ENCODE measurements at places on chromosomes 2 and 18.
A peak's percentile ranks its signal among the peaks of the same experiment; 100 is the strongest.

DNA sequence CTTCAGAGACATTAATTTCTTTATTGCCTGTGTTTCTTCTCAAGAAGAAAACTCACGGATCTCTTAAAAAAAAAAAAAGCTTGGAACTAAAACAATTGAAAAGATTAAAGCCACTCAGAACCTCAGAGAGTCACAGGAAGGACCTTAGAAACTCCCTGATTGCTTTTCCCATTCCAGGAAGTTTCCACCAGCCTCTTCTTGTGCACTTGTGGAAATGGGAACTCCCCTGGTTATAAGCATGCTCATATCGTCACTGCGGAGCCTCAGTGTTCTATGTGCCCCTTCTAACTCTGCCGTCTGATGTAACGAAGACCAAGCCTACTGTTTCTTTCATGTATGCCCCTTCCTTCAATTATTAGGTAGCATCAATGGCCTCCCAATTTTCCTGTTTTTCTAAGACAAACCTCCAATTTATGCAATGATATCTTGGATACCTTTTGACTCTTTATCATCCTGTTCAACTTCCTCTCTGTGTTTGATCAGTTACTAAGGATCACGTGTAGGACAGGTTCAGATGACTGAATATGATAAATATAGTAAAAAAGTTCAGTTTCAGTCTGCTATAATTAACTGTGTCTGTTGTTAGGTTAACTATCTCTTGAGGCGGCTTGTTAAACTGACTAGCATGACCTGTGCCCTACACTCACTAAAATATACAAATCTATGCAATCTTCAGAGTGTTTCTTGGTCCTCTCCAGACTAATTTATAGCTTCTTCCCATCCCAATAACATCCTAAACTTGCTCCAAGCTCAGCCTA, 593.7 kb upstream of the CHAC2 start:
- DNase-seq = no peak

GRCh38 chr2:231968820-231969219, 7.3 kb downstream of the DIS3L2 start:
- DNase-seq = no peak

- no peak for DNase-seq
Measured at GRCh38 chr18:74190086-74190485, 41.8 kb downstream of the TIMM21 start.

DNA sequence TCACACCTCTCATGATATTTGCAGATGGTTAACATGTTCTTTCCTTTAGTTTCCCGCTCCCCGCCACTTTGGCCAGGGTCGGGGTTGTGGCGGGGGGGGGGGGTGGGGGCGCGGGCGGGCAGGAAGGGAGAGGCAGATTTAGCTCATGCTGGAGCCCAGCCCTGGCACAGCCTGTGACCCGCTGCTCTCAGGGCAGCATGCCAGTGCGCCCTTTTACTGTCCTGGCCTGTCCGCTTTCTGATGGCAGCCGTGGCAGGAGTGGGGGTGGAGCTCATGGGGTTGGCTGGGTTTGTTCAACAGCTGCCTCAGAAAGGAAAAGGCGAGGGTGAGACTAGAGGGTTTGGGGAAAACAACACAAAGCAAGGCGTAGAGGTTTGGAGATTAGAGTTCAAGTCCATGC, 56.1 kb downstream of the TNP1 start:
- DNase-seq = no peak

DNA sequence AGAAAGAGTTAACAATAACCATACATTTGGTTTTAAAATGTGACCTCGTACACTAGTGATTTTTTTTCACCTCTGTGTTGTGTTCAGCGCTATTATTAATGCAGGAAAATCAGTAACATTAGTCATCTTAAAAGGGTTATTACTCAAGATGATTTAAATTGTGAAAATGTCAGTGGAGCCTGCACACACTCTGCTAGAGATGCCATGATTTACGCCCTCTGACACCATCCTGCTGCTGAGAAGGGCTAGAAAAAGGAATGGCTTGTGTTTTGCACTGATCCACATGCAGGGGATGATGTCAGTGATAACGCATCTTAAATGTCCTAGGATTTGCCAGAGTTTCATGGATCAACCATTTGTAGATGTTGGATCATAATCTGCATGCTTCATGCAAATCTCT, 121.3 kb upstream of the BOD1L2 start:
- DNase-seq = no peak

- DNase-seq = peak; percentile 71
Measured at GRCh38 chr2:96195410-96196066, 13.1 kb downstream of the STARD7 start.

GRCh38 chr18:37577051-37577611, 11.5 kb upstream of the CELF4 start:
- no peak for DNase-seq

DNA sequence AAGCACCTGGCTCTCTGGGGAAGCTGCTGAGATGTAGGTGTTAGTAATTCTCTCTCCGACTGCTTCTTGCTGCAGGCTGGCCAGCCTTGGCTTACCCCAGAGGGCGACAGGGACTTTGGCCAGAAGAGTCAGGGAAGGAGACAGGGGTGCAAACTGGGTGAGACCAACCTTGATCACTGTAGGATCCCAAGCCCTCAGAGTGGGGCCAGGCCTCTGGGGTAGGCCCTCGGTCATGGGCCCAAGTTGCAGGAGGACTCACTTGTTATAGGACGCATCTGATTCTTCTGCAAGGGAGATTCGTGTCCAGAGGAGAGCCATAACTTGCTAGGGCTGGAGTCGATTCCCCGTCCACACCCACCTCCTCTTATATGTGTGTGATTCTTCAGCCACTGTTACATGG, 111.7 kb upstream of the SIX3 start:
- DNase-seq = no peak

- DNase-seq = no peak
Measured at GRCh38 chr2:227782804-227783203, 30.8 kb upstream of the CCL20 start.

GRCh38 chr2:85501248-85501647, 37.7 kb upstream of the MAT2A start:
- DNase-seq = no peak

DNA sequence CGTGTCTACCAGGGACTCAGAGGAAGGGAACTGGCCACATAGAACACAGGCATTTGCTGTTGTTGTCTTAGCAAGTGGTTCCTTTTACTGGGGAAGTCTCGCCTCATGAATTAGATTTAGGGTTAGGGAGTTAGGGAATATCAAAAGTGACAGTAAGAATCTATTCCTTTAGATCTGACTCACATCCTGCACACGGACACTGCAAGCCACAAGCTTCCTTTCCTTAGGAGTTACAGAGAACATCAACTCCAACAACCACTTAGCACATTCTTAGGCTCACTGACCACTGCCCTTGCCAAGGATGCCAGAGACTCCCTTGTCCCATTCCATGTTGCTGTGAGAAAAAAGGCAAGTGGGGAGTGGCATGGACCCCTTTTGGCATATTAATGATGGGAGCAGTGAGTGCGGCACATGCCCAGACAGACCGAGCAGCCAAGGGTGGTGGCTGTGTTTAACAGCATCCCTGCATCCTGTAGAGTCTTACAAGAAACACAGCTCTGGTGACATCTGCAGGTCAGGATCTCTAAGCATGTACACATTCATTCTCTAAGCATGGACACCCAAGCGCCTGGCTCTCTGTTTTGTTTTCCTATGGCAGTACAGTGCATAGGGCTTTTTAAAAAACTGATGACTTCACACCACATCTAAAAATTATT, 745.6 kb upstream of the RAB6C start:
- no peak for DNase-seq

DNA sequence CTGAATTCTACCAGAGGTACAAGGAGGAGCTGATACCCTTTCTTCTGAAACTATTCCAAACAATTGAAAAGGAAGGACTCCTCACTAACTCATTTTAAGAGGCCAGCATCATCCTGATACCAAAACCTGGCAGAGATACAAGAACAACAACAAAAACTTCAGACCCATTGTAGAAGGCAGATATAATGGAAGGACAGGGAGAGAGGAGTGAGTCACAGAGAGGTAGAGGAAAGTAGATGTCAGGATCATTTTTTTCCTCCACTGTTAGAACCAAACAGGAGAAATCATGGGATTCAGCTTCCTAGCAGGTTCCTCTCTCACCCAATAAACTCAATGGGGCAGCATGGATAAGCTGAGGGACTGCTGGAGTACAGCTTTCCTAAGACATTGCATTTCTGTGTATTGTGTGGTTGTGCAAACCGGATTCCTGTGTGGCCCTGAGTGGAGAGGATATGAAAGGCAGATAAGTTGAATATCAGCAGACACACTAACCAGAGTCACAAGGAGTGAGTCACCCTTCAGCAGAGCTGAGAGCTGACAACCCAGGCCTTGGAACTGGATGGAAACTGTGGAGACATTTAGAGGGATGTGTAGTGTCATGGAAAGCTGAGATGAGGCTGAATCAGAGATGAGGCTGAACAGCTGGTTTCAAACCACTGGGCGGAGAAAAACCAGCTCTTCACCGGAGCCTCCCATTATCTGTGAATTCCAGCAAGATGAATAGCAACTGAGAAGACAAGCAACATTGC, 60.9 kb upstream of the MMADHC start:
- peak; percentile 97 for DNase-seq

GRCh38 chr2:158724803-158725381, 70.2 kb upstream of the DAPL1 start:
- no peak for DNase-seq

- no peak for DNase-seq
Measured at GRCh38 chr2:9220201-9220600, 13.6 kb downstream of the ASAP2 start.

- DNase-seq = no peak
Measured at GRCh38 chr18:56973487-56973886, 173.4 kb upstream of the BOD1L2 start.

- DNase-seq = no peak
Measured at GRCh38 chr2:33579227-33579626, 19.9 kb downstream of the FAM98A start.

GRCh38 chr2:229714080-229714735, at the start of gene DNER:
TSS of gene DNER (minus strand) at chr2:229714555. CDS start at chr2:229714423, 132 bp downstream.
- no peak for DNase-seq

DNA sequence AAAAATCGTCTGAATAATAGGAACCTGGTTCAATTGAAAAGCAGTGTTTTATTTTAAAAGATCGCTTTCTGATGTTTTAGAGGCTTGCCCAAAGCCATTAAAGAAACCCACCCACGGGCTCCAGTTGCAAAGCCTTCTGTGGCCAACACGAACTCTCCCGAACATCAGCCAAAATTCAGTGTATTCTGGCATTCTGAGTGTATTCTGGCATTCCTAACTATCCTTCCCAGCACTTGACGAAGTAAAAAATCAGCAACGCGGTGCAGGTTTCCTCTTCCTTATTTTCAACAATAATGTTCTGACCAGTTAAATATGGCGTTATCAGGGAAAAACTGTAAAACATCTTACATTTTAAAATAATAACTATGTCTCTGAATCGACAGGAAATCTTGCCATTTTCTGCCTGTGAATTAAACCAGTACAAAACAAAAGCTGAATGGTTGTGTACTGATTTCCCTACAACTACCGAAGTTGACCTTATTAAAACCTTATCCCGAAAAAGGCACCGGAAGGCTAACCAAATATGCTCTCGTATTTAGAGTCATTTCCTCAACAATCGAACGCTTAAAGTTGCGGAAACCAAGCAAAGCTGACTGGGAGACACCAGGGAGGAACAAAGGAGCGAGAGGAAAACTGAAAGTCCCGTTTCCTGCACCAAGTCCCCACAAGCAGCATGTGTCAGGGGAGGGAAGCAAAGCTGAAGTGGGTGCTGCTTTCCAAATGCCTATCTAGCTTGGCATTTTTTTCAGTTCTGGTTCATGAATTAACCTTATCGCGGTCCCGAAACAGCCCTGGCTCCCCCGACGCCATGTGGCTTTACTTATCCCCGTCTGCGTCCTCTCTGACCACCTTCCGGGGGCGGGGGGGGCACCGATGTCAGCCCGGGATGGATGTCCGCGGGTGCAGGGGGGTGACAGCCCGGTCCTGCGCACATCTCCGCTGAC, 44.3 kb downstream of the ZNF516 start:
- DNase-seq = no peak

DNA sequence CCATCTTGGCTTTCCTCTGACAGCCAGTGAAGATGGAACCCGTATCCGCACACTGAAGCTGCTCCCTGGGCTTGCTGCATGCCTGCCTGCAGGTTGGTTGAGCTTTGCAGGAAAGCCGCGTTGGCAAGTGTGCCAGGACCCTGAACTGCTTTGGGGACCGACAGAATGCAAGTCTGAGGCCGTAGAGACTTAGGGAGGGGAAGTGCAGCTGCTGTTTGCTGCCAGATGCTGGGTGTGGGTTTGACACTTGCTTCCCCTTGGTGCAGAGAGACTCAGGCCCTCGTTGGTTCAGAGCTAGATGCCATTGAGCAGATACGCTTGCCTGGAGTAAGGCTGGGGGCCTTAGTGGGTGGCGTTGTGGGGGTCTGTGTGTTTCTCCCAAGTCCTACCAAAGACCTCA, 13.1 kb upstream of the PHLPP1 start:
- no peak for DNase-seq

DNA sequence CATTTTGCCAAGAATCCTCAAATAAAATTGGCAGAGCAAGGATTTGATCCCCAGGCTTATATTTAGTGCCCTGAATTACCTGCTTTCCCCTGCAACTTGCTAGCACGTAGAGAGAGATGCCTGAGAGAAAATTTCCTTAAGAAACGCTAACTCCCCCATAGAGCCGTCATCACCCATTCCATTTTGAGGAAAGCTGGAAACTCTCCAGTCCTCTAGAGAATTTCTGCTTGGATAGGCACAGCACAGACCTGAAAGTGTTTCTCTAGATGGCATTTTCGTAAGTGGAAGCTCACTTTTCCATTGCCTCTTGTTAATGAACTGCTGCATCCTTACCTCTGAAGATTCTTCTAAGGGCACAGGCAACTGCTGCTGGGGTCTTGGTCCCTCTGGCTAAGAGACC, 277.8 kb upstream of the SIX2 start:
- DNase-seq = no peak

DNA sequence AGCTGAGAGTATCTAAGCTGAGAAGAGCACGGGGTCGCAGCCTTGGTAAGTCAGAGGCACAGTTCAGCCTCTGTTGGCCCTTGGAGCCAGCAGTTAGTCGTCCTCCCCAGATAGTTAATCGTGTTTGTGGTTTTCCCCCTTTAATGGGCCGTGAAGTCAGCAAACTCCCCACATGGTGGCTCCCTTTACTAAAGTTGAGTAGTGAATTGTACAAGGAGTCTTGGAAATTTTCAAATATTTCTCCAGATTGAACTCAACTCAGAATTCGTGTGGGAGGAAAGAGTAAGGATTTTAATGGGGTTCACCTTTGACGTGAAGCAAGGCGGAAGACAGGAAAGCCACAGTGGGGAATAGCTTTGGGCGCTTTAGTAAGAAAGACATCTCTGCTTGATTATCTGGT, 2.4 kb upstream of the ADCYAP1 start:
- DNase-seq = no peak

GRCh38 chr2:145156199-145156598, 636.3 kb upstream of the ZEB2 start:
- no peak for DNase-seq

GRCh38 chr2:120768112-120769048, 32.7 kb downstream of the GLI2 start:
- DNase-seq = no peak
